Prostate gland (tissue), 2 donors: ENCODE measurements at places on chromosomes 1 and 21.

DNA sequence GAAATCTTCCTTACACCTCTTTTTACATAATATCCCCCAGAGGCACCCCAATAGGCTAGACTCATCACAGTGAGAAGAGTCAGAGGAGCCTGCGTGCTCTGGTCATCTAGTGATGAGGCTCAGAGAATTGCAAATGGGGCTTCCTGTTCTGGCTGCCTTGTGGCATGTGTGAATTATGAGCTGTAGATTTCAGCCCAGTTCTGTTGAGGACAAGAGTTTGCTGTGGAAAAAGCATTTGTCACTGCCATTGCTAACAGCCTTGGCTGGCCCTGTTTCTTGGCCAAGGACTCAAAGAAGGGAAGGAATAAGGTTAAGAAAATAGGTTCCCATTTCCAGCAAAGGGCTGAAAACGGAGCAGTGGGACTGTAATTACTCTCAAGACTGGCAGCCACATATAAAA is 30.7 kb downstream of the MRAP start:
- DNase-seq: no peak

DNA sequence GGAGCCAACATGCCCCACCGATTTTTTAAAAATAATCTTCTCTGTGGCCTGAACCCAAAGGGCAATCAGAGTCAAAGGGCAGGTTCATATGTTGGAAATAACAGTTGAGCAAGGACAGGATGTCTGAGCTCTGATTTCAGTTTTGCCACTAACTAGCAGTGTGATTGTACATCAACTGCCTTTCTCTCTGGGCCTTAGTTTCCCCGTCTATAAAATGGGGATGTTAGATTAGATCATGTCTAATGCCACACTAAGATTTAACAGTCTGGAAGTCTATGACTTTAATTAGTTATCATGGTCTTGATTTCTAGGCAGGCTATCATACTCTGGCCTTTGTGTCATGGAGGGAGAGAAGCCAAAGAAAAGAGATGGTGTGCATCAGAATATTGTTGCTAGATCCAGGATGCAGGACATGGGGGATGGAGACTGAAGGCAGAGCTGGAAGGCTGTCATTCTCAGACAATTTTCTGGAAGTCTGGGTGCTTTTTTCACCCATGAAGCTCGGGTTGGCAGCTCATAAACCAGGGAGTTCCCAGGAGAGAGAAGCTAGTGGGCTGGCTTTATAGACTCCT is 28.4 kb downstream of the IER5 start:
- DNase-seq: no peak

GRCh38 chr1:81374481-81374880 is 426.3 kb upstream of the ADGRL2 start:
- no peak for DNase-seq

DNA sequence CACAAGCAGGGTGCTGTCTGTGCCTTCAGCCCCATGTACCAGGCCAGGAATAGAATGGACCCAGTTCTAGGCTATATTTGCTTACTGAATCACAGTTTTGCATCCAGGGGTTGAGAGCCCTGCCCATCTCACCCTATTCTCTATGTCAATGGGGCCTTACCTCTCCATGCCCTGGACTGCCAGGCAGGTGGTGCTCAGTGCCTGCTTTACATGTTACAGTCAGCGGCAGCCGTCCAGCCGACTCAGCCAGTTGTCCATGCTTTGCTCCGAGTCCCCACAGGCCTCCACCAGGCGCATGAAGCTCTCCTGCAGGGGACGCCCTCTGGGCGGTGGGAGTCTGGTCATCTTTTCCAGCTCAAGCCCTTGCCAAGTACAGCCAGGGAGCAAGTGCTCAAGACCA is 12.2 kb upstream of the FAM167B start:
- no peak for DNase-seq

GRCh38 chr1:230334447-230334837 is 91.7 kb downstream of the PGBD5 start:
- DNase-seq: no peak

DNA sequence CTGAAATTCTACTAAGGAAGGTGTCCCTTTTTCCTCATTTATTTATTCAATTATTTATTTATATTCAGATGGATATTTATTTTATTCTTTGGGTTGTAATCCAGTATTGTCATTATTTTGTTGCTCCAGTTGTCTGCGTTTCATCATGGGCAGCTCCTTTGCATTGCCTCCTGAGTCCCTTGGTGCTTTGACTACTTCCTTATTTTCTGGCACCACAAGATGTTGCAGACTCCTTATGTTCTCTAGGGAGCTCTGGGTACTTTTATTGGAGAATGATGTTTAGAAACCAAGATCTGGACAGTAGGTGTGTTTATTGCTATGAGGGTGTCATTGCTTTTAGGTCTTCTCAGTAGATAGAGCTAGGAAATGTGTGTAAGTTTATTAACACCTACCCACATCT is 59.9 kb upstream of the ERRFI1 start:
- DNase-seq: no peak

DNA sequence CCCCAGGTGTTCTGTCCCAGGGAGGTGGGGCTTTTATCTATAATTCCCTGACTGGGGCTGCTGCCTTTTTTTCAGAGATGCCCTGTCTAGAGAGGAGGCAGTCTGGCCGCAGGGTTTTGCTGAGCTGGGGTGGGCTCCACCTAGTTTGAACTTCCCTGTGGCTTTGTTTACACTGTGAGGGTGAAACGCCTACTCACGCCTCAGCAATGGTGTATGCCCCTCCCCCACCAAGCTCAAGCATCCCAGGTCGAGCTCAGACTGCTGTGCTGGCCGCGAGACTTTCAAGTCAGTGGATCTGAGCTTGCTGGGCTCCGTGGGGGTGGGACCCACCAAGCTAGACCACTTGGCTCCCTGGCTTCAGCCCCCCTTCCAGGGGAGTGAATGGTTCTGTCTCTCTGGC is 124.3 kb downstream of the CENPF start:
- DNase-seq: no peak

DNA sequence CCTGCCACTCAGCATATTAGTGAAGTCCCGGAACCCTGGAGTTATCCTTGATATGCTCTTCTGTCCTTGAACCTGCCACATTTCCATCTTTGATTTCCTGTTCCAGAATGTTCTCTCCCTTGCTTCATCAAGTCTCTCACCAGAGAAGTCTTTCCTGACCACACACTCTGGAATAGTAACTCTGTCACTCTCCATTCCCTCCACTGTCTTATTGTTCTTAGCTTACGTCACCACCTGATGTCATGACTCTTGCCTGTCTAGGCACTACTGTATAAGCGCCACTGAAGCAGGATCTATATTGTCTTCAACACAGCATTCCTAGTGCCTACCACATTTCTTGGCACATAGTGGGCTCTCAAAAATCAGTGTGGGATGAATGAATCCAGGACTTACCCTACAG is 65.4 kb upstream of the SMYD2 start:
- DNase-seq: no peak

DNA sequence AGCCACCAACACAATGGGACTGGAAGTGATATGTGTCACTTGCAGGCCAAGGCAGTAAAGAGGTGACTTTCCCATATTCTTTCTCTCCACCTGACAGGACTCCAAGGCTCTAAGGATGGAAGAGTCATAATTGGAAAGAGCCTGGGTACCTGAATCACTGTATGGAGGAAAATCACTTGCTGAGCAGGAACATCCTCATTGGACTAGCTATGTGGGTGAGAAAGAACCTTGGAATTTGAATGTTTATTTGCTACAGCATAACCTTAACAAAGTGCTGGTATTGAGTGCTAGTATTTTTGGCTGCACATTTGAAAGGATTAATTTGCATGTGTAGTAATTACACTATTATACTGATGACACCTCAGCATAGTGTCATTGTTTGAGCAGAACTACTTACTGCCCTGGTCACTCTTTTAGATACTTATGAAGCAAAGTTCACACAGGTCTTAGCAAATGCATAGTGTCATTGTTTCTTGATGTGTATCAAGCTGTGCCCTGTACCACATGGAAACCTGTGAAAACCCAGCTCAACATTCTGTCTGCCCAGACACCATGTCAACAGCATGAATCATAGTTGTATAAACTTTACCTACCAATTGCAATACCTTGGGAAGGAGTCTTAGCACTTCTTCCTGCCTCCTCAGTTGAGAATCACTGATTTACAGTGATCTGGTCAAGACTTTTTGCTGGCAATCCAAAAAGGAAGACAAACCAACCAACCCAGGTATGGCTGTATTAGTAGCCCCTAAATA is 5.1 kb upstream of the S100A10 start:
- DNase-seq: no peak

GRCh38 chr1:183607322-183607980 is 17.2 kb upstream of the NCF2 start:
- DNase-seq: no peak

DNA sequence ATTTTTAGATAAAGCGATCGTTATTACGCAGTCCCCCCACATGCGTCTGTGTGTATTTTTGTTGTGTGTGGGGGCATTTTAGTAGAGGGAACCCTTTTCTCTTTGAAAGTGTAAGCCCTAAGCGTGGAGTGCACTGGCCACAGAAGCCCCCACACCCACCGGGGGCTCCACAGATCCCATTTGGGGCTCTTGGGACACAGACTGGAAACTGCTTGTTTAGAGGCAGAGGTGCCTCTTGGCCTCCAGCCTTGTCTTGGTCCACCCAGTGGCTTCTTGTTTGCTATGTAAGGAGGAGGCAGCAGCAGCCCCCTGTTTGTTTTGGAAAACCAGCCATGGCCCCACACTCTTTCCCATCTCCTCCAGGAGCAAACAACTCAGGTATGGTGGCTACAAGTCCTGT is 42.8 kb downstream of the SLC37A1 start:
- no peak for DNase-seq

GRCh38 chr1:155210314-155211104 is 2.0 kb downstream of the MTX1 start:
- DNase-seq: no peak

- no peak for DNase-seq
Measured at GRCh38 chr1:236753516-236753915, 41.6 kb upstream of the MTR start.

GRCh38 chr1:86950712-86951419 is 36.4 kb downstream of the HS2ST1 start:
- DNase-seq: no peak

GRCh38 chr1:228378873-228379460 is 27.7 kb downstream of the TRIM11 start:
- no peak for DNase-seq
